Mesenteric fat pad (tissue), 1 donor: ENCODE measurements at places on chromosomes 12 and 14. TPM values are rescaled to one million over a fixed set of nuclear protein-coding genes. Genes with fewer than 3 reads are reported as not detected.

Gene SERPINA1
- total RNA-seq: 41.6 TPM

Gene INF2
- 160 TPM for total RNA-seq

Gene PRICKLE1
- 12.3 TPM for total RNA-seq

Gene TC2N
- total RNA-seq: 19.0 TPM

Gene USP5
- total RNA-seq: 74.8 TPM

Gene CFAP54
- total RNA-seq: 0.71 TPM

Gene OR4E2
- total RNA-seq: not detected

Gene MGST1
- total RNA-seq: 1,962 TPM

DNA sequence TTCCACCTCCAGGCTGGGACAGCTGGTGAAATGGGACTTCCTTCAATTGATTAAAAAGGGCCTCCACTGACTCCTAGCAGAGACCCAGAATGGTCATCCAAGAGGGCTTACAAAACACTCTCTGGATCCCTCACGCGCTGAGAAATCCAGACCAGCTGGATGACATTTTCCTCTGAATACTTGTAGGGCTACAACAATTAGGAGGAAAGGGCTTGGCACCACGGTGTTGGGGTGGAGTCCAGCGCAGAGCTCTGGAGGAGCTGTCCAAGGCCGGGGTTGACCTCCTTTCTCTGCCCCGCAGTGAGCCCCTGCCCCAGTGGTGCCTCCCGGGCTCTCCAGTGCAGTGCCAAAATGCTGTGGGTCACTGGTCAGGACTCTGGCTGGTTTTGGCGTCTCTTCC, 189.0 kb upstream of the CCND2 start:
- DNase-seq: no peak

- no peak for DNase-seq
Measured at GRCh38 chr14:65224799-65225198, 122.5 kb upstream of the MAX start.

GRCh38 chr12:64670919-64671639, 60.8 kb downstream of the RASSF3 start:
- DNase-seq: no peak

- DNase-seq: peak; percentile 85
Measured at GRCh38 chr14:94115631-94116030, 5.1 kb downstream of the IFI27 start.

DNA sequence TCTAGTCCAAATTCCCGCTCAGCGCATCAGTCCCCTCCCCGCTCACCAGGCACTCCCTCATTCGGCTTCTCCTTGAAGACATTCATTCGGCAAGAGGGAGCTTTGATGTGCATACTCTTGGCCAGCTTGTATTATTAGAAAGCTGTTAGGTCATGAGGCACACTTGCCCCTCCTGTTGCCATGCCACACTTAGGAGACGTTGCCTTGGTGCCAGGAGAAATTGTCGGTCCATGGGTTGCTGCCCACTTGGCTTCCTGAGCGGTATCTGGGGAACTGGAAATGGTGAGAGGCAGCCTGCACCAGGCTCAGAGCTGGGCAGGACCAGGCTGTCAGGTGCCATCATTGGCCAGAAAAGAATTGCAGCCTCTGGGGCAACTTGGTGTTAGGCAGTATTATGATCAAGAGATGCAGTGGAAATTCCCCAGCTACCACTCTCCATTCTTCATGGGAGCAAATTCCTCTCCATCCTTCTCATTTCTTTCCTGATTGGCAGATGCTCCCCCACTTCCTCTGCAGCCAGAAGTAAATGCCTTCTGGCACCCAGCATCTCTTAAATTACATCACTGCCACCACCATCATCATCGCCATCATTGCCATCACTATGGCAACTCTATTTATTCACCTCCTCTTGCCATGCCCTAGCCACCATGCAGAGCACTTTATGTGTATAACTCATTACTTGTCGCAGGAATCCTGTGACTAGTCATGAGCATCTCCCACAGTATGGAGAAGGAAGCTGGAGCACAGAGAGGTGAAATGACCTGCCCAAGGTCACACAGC, 12.4 kb downstream of the CABP1 start:
- no peak for DNase-seq

GRCh38 chr14:66992776-66993175, 196.5 kb upstream of the GARIN2 start:
- DNase-seq: no peak

- DNase-seq: no peak
Measured at GRCh38 chr12:99523853-99524252, 123.7 kb upstream of the GARIN6 start.

- no peak for DNase-seq
Measured at GRCh38 chr12:22190-22529, 44.4 kb upstream of the IQSEC3 start.

DNA sequence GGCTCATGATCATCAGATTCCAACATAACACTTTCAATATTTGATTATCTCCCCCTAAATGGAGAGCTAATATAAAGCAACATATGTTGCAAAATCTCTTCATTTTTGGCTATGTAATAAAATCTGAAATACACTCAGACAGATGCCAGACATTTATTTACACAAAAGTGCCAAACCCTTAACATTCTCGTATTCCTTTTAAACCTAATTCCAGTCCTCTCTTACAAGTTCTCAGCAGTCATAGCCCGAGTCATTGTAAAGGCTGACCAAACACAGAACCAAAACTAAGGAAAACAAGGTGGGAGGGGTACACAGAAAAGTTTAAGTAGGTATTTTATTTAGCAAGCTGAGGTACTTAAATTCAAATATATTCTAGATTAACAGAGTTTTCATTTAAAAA, 81.4 kb downstream of the LRP6 start:
- DNase-seq: no peak

GRCh38 chr14:76918256-76918781, 92.1 kb downstream of the LRRC74A start:
- no peak for DNase-seq
